GM06990 (cell line): ENCODE measurements at places on chromosomes 2 and 18.
A peak's percentile ranks its signal among the peaks of the same experiment; 100 is the strongest.

GRCh38 chr18:79386547-79386946, 9.2 kb upstream of the NFATC1 start:
- no peak for DNase-seq

GRCh38 chr2:172395503-172395902, 31.9 kb upstream of the ITGA6 start:
- no peak for DNase-seq

GRCh38 chr18:55085557-55086285, 126.5 kb upstream of the CCDC68 start:
- DNase-seq, result no peak

- no peak for DNase-seq
Observed at GRCh38 chr18:66510357-66511045, 93.4 kb downstream of the CDH19 start.

DNA sequence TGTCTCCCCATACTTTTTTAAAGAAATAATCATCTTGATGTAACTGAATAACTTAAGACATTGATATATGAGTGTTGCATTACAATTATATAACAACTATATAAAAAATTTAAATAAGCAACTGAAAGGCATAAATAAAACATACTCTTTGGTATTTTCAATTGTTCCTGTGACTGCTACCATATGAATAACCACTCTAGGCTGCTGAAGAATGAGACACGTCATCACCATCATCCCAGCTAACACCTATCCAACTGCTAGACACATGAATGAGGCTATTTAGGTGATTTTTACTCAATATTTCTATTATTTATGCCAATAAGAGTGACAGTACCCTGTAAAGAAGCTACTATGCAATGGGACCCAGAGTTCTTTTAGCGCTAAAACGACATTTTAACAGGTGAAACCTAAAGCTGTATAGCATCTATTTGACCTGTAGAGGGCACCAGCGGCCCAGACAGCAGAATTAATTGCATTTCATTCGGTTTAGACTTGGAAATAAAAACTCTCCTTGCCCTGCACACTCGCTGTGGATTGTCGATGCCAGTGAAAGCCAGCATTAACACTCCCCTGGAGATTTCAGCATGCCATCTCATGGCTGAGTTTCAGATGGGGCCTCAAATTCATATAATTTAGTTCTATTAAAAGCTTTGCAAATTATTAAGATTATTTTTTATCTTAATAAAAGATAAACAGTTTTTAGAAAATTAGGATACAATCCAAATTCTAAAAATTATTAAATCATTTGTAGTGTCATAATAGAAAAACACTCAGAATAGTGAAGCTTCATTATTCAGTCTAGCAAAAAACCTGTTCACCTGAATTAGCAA, 89.4 kb upstream of the MAP2 start:
- peak; percentile 4 for DNase-seq

DNA sequence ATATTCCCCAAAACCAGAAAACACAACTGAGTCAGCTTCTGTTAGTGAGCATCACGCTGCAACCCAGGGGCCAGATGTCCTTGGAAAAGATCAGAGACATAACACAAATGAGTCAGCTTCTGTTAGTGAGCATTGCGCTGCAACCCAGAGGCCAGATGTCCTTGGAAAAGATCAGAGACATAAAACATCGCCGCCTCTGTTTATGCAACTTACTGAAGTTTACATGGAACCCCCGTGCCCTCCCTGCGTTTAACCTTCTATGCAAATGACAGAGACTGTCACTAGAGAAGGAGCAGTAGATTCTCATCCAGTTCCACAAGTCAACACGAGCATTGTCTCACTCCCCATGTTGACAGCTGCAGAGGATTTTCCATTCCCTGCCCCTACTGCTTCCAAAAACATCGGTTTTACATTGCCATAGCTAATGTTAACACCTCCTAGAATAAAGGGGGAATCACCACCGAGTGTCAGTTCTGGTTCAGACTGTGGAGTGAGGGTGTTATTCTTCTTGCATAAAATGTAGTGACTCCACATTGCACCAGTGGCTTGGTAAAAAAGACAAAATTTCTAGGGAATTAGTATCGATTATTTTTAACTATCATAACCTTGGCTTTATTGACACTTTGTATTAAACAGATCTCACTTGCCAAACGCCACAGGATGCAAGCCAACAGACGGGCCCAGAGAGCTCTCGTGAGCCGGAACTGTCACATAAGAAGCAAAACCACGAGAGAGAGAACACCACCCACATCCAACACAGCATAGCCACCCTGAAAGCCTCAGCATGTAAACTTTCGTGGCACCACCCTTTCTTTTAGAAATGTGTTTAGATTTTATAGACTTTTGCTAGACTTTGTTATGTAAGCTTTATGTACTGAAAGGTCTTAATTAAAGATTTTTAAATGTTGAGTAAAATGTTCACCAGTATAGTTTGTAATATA, 87.7 kb downstream of the SH3YL1 start:
- DNase-seq, result no peak

- DNase-seq, result no peak
Observed at GRCh38 chr2:34105006-34105767, 506.1 kb upstream of the FAM98A start.

- DNase-seq, result no peak
Observed at GRCh38 chr18:79695856-79696850, 16.6 kb downstream of the CTDP1 start.

GRCh38 chr2:112118148-112118547, 20.0 kb upstream of the FBLN7 start:
- DNase-seq, result no peak

GRCh38 chr2:85785871-85786270, 32.1 kb downstream of the ATOH8 start:
- DNase-seq, result no peak

DNA sequence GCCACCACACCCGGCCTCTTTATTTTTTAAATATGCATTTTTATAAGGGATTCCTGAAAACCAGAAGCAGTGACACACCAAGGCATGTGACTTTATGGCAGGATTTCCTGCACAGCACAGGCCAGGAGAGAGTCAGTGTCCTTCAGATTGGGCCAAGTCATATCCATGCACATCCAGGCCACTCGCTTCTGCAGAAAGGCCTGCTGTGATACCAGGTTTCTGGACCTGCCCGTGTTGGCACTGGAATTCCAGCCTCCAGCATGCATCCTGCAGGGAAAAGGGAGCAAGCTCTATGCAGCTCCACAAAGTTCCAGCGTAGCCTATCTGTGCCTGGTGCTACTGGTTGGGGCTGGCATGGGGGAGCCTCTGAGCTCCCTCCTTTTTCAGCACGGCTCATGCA, 36.8 kb downstream of the MEX3C start:
- DNase-seq, result no peak

- DNase-seq, result no peak
Observed at GRCh38 chr2:63514237-63514716, 74.0 kb downstream of the WDPCP start.

DNA sequence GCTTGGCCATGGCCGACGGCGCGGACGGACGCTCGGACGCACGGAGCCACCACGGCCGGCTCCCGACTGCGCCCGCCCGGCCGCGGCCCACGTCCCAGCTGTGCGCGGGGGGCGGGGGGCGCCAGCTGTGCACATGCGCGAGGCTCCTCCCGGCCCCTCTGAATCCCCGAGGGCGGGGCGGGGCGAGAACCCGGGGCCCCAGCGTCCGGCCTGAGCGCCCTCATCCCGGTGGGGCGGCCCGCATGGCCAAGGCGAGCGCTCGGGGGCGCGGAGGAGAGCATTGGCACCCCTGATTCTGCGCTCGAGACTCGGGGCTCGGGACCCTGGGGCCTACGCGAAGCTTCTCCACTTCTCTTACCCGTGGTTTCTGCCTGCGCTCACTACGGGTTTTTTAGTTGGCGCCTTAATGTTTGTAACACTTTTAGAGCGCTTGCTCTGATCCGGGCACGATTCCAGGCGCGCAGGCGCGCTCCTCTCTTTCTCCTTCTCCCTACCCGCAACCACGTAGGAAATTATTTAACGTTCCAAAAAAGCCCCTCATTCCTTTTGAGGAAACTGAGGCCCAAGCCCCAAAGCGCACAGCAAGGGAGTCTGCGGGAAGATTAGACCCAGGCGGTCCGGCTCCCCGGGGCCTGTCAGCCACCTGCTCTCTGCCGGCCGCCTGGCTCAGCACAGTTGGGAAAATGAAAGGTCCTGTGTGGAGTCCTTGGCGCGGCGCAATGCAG, at the start of gene PXDN:
TSS of gene PXDN (minus strand) at position 70 of the 725 bp plus-strand sequence. CDS start at position 10, 60 bp downstream.
- no peak for DNase-seq

DNA sequence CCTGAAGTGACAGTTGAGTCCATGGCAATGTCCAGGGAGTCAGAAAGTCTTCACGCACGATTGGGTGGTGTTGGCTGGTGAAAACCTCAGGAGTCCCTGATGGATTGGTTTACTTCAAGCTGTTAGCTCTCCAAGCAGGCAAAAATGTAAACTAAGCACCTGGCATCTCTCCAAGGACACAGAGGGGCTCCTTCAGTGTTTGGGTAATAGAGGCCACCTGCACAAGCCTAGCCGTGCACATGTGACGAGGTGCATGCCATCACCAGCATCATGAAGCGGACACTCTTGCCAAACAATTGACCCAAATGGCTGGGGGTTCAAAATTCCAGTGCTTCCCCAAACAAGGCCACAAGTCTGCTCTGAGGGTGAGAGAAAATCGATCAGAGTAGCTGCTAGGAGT, 104.7 kb upstream of the CD302 start:
- DNase-seq, result no peak

DNA sequence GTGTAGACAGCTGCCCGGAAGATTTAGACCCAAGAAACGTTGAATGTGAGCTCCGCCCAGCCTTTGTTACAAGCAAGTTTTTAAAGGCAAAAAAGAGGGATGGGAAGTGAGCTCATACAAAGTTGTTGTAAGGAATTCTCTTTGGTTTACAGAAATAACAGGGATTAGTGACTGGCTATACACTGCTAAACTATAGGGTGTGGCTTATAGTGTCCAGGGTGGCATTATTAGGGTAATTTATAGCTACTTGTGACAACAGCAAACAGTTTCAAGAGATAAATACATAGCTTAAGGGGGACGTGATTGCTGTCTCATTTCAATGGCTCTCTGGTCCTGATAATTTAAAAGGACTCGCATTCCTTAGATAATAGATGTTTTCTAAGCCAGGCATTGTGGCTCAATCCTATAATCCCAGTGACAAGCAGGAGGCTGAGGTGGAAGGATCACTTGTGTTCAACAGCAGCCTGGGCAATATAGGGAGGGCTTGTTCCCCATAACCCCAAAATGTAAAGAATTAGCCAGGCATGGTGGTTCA, 66.5 kb upstream of the TGIF1 start:
- DNase-seq, result no peak

- DNase-seq, result peak; percentile 86
Observed at GRCh38 chr2:207166349-207167098, 776 bp upstream of the KLF7 start.

- no peak for DNase-seq
Observed at GRCh38 chr2:205130111-205130829, 552.0 kb upstream of the NRP2 start.

- no peak for DNase-seq
Observed at GRCh38 chr2:166081131-166081632, 46.6 kb downstream of the SCN1A start.

GRCh38 chr2:235171550-235172031, 219.8 kb downstream of the SH3BP4 start:
- DNase-seq, result no peak

GRCh38 chr2:217743966-217744761, 258.6 kb downstream of the TNS1 start:
- DNase-seq, result no peak

GRCh38 chr2:185337033-185337432, 401.6 kb upstream of the FSIP2 start:
- no peak for DNase-seq

GRCh38 chr2:69181806-69182427, 168.9 kb downstream of the ANTXR1 start:
- DNase-seq, result no peak

DNA sequence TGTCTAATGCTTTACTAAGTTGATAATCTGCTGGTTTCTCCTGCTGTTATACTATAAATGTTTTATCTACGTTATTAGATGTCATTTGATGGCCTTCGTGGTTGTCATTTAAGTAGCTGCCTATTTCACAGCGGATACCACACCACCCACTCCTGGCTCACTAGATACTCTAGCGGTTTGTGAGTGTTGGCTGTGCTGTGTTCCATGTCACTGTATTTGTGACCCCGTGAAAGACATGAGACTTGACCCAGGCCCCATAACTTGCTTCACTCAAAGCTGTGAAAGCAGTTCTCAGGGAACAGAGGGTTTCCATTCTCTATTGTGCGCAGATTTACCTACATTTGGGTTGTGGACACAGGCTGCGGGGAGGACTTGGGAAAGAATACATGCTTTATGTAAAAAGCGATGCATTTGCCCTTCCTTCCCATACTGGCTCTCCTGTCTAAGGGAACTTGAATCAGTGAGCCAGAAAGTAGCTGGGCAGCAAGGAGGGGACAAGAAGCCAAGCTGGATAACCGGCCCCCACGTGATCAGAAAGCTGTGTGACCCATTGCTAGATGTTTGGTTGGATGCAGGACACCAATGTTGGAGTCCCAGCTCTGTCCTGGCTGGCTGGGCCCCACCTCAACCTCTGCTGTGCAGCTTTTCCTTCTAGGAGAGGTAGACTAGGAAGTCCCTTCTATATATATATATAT, 52.2 kb downstream of the PLB1 start:
- no peak for DNase-seq

DNA sequence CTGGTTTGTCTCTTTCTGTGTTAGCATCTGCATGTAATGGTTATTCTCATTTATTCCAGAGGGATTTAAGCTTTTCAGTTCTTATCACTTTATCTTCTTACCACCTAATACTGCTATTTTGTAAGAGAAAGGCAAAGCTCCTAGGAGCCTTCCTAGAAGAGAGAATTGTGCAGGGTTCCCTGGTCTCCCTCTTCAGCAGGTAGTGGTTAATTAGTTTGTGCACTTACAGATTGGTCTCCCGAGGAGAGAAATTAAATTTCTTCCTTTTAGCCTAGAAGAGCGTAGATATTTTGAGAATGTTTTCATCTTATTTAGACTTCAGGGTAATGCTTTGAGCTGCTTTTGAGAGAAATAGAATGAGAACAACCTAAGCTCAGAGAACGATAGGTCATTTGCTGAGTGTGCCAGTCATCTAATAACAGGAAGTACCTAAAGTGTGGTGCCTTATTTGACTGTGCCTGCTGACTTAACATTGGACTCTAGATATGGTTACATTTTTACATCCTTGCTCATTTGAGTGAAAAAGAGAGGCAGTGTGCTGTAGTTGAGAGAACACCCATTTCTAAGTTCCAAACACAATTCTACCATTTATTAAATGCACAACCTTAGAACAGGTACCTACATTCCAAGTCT, 651.4 kb downstream of the STK39 start:
- DNase-seq, result no peak

DNA sequence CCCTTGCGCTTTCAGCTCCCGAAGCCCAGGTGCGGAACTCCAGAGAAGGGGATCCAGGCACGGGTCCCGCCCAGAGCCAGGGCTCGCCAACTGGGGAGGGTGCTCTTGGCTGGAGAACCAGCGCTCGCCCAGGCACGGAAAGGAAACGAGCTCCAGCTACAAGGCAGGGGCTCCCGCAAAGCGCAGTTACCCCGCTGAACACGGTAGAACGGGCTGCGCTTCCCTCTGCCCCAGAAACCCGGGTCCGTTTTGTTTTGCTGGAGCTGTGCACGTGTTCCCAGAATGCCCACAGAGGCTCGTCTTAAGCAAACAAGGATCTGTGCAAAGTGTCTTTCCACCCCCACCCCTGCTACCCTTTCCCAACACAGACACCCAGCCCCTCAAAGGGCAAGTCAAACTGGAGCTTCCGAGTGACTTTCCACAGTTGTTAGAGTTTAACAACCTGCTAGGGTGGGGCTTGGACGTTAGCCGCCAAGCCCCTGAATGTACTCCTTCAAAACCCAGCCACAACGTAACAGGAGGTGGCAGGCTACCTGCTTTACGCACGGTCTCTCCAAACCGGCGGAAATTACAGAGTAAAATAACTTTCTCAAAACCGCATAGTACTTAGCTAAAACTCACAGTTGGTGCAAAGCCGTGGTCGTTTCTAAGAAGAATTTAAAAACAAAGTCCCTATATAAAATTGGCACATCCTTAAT, 775 bp downstream of the RNF125 start:
- DNase-seq, result peak; percentile 60
